T-helper 17 cell (primary cell): ENCODE measurements at places on chromosomes 13 and 19. TPM values are rescaled to one million over a fixed set of nuclear protein-coding genes. Genes with fewer than 3 reads are reported as not detected.

The ZNF222 gene
- 3.0 TPM for total RNA-seq

The SLC10A2 gene
- total RNA-seq = not detected

The PPP1R37 gene
- total RNA-seq = 15.2 TPM

The ZNF784 gene
- total RNA-seq = 13.8 TPM

The GPR4 gene
- total RNA-seq = not detected

The CEACAM7 gene
- not detected for total RNA-seq

The ZNF66 gene
- total RNA-seq = 7.3 TPM

The LCP1 gene
- 528 TPM for total RNA-seq

The KIR2DL4 gene
- not detected for total RNA-seq

The DCUN1D2 gene
- total RNA-seq = 12.8 TPM

The NCCRP1 gene
- not detected for total RNA-seq

The CYTH2 gene
- total RNA-seq = 42.3 TPM

The CLIP3 gene
- total RNA-seq = 3.8 TPM

The ZNF77 gene
- total RNA-seq = 2.7 TPM

The ZNF541 gene
- 0.99 TPM for total RNA-seq

The ZNF836 gene
- 18.9 TPM for total RNA-seq

The PRODH2 gene
- not detected for total RNA-seq

The PALM gene
- total RNA-seq = not detected

The SBK2 gene
- total RNA-seq = not detected

The KCNRG gene
- 0.91 TPM for total RNA-seq

The TRPM4 gene
- total RNA-seq = 0.25 TPM

The RFPL4A gene
- total RNA-seq = not detected

The IGFL2 gene
- 0.72 TPM for total RNA-seq

The CALR3 gene
- total RNA-seq = not detected

The SIGLEC12 gene
- not detected for total RNA-seq

The SPRY2 gene
- total RNA-seq = 0.35 TPM

The PABPC3 gene
- 0.35 TPM for total RNA-seq

The UBE2L5 gene
- not detected for total RNA-seq

The PDCD5 gene
- total RNA-seq = 28.4 TPM

The IZUMO2 gene
- not detected for total RNA-seq

The XAB2 gene
- total RNA-seq = 70.1 TPM

The LILRA1 gene
- 2.1 TPM for total RNA-seq

The RAB4B gene
- total RNA-seq = 52.4 TPM

The JAK3 gene
- total RNA-seq = 211 TPM

The FLT3LG gene
- total RNA-seq = 349 TPM

The CYP4F2 gene
- total RNA-seq = not detected
